ENCODE measurements at places on chromosomes 6 and 20.

GRCh38 chr20:34190679-34191090, 50.5 kb upstream of the ASIP start:
- no peak for DNase-seq

GRCh38 chr20:43583133-43583864, 7.4 kb upstream of the IFT52 start:
- DNase-seq: no peak

DNA sequence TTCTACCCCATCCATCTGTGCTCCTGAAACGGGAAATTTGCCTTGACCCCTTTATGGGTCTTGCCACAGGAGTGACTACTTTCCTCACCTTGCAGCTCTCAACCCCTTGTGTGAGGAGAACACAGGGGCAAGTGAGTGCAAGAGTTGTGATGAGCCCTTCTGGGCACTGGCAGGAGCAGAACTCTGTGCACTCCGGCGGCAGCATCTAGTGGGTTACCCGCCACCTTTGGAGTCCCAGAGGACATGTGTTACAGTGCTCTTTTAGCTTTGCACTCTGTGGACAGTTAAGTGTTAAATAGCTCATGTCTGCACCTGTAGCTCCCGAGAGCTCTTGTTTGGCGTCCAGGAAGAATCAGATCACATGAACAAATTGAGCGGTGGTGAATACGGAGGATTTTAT, 940.2 kb downstream of the GRIK2 start:
- DNase-seq: no peak

DNA sequence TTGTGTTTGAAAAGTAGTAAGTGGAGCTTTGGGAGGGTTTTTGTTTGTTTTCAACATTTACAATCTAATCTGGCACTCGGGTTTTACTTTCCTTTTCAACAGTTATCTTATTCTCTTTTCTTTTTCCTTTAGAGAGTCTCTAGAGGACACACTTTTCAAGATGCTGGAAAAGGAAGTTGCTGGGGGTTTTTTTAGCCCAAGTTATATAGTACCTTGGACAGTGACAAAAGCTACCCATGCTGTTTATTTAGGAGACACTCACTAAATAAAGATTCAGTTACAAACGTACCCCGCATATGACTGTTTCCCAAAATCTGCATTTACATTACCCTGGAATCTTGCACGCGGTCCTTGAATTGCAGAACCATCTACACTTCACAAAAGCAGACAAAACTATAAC, 78.8 kb downstream of the MAP7 start:
- no peak for DNase-seq

- no peak for DNase-seq
These were observed 36.2 kb upstream of the HMGA1 start for GRCh38 chr6:34200340-34200971.

DNA sequence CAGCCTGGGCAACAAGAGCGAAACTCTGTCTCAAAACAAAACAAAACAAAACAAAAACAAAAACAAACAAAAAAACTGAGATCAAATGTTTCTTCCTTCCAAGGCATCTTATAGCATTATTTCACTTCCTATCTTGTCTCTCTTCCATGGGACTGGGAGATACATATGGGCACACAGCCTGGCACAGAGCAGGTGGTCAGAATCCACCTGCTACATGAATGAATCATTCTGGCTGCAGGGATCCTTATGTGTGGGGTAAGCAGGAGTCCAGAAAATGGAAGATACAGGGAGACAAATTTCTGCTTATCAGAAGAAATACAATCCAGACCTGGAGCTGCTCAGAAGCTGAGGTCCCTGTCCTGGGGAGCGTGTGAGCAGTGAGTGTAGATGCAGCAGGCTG, 18.2 kb upstream of the CCM2L start:
- no peak for DNase-seq

DNA sequence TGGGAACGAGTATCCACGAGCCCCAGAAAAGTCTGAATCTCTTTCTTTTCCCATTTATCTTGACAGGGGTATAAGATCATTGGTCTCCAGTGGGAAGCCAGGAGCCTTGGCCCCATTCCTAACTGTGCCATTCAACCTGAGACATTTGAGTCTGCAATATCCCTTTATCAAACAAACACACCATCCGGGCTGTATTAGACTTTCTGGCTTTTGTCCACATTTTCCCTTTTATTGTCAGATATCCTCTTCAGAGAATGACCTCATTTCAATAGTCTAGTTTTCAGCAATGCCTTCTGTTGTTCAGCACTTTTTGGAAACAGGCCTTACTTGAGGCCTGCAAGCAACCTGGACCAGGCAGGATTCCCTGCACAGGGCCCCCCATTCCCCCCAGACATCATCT, 15.7 kb downstream of the BPIFA1 start:
- no peak for DNase-seq

DNA sequence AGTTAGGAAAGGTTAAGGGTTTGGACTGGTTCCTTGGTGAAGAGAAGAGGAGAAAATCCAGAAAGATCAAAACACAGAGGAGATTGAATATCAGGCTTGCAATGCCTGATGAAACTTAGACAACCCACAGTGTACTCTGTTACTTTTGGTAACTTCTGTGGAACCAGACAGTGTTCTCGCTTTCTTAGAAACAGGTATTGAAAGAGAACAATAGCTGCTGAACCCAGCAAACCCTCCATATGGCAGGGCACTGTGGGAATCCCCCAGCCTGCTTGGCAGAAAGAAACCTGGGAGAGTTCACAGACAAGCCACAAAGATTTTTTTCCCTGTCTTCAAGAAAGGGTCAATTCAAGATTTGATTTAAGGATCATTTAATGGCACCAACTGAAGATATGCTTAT, 342.8 kb downstream of the FOXA2 start:
- DNase-seq: no peak

DNA sequence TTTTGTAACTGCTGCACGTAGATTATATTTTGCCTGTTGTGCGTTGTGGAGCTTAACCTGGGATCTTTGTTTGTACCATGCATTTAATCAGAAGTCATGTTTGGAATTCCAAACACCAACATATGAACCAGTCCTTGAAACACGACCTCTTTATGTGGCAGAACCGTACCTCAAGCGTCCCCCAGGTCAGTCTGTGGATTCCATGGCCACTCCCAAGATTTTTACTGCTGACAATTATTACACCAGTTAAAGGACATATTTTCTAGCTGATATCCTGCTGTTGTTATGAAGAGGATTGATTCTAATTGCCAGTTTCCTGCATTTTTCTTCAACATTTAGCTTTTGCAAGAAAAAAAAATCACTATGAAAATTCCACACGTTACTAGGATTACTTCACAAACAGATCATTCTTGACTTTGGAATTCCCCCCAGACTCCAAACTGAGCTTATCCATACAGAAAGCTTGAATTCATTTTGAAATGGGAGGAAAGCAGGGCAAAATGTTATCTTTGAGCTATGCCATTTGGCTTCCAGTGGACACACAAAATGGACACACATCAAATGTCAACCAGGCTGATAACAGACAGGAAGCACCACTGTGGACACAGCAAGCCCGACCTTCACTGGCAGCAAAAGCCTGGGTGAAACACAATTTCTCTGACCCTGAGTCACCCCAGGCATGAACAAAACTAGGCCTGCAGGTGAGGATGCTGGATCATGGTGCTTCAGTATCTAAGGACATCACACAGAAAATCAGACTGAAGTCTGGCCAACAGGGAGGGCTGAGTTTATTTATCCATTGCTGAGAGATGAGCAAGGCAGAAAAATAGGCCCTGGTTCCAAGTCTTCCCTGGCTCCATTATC, 542.9 kb upstream of the JAG1 start:
- no peak for DNase-seq

Measured in stimulated activated CD4-positive, alpha-beta T cell treated with anti-CD3 and anti-CD28 coated beads, Interleukin-1b, Interleukin-23, amount 100 ng/mL, for 1 hour (primary cell).